ENCODE measurements at places on chromosomes 2 and 18.
A peak's percentile ranks its signal among the peaks of the same experiment; 100 is the strongest.

DNA sequence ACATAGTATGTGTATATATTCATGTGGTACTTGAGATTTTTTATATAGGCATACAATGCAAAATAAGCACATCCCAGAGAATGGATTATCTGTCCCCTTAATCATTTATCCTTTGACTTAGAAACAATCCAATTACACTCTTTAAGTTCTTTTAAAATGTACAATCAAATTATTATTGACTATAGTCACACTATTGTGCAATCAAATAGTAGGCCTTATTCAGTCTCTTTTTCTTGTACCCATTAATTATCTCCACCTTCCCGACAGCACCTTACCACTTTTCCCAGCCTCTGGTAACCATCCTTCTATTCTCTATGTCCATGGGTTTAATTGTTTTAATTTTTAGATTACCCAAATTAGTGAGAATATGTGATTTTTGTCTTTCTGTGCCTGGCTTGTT, 914.1 kb downstream of the CCDC85A start:
- DNase-seq = no peak

DNA sequence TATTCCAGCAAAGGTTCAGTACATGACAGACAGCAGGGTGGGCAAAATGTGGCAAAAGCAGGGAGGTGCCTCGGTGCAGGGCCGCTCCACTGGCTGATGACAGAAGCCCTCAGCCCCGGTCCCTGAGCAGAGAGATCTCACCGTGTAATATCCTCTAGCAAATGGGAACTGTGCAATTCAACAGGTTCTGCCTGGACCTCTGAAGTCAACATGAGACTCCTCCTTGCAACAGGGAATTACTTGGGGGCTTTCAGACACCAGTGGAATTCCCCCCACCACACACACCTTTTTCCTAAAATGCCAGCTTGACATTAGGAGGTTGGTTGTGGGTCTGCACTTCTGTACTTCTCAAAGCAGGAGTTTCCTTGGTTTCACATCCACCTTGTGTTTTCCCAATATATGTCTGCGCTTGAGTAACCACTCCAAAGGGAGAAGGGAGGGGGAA, 50.8 kb downstream of the SPRED2 start:
- DNase-seq = no peak

DNA sequence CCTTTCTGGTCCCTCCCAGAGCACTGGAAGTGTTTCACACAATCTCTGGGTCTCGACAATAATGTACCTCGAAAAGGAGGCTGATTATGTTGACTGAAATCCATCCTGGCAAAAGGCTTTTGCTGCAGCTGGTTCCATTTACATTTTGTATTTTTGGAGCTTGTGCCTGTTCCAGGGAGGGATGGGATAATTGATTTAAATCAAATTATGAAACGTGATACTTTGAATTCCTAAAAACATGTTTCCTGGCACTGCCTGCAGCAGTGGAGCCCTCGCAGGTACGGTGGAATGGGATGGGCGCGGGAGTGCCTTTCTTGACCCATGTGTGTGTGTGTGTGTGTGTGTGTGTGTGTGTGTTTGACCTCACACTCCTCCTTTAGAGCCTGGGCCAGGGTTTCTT, 455.5 kb upstream of the MEIS1 start:
- DNase-seq = no peak

GRCh38 chr18:62282188-62282629, 42.9 kb upstream of the TNFRSF11A start:
- no peak for DNase-seq

DNA sequence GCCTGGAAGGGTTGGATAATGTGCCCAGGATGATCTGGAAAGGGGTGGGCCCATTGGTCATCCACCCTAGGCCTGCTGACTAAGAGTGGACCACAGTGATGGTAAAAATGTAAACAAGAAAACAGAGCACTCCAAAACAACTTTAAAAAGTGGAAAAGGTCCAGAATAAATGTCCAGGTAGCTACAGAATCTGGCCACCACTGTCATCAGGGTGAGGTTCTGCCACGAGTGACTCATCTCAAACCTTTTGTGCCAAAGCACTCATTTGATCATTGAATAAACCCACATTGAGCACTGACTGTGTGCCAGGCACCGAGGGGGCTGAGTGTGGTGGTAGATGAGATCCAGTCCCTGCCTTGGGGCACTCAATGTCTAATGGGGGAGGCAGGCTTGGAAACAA, 64.9 kb downstream of the EMX1 start:
- no peak for DNase-seq

GRCh38 chr2:229133155-229133772, 137.8 kb downstream of the PID1 start:
- peak; percentile 13 for DNase-seq

DNA sequence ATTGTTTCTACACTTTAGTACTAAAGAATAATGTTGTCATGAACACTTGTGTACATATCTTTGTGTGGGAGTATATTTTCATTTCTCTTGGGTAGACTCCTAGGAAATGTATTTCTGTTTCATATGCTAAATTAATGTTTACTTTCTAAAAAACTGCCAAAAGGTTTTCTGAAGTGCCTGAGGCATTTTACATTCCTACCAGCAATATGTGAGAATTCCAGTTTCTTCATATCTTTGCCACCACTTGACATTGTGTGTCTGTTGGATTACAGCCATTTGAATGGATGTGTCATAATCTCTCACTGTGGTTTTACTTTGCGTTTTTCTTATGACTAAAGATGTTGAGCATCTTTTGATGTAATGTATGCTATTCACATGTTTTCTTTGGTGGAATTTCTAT, 428.2 kb upstream of the KCNH7 start:
- no peak for DNase-seq

- DNase-seq = no peak
These were observed 169.6 kb downstream of the KCNS3 start for GRCh38 chr2:18047896-18048657.

DNA sequence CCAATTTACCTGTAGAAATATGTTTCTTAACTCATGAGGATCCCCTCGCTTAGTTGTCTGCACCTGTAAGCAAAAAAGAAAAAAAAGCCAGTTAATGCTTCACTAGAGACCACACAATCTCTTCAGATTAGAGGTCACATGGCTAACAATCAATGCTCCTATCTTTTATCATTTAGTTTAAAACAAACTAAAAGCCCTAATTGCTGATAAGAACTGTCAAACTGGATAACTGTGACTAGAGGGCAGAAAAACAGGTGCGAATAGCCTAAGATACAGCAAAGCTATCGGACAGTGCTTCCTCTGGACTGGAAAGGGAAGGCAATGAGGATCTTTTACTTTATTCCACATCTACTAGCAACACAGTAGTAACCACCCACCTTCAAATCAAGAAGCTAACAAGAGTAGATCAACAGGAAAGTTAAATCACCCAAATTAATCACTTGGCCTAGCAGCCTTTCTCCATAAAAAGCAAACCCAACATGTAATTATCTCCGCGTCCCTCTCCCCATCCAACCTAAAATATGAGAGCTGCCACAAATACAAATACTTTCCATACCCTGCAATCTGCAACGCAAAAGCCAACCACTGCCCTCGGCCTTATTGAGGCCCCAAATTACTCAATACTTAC, 734 bp downstream of the SLC25A12 start:
- no peak for DNase-seq

DNA sequence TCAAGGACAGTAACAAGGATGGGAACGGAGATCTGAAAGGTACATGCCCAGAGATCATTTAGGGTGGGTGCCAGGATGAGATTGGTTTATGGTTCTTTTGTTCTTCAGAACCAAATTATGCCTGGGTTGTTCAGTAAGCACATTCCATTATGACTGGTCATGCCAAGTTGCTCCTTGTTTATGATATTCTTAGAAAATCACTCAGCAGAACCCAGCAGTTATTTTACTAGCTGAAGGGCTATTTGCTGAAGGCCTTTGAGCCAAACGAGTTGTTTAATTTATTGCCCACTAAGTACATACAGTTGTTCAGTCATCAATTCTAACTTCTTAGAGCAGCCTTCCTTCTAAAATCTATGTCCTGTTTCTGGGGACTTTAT, 635 bp downstream of the SLC3A1 start:
- no peak for DNase-seq

DNA sequence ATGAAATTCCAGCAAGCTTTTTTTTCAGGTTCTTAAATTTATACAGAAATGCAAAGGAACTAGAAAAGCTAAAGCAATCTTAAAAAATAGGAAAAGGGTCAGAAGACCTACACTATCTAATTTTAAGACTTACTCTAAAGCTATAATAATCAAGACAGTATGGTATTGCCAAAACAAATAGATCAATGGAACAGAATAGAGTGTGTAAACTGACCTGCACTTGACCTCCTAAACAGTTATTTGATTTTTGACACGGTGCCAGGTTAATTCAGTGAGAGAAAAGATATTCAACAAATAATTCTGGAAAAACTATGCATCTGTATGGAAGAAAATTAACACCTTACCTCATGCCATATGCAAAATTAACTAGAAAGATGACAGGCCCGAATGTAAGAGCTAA, 73.6 kb downstream of the OLA1 start:
- no peak for DNase-seq

GRCh38 chr2:196427986-196428634, 211.4 kb upstream of the CCDC150 start:
- DNase-seq = no peak

- no peak for DNase-seq
These were observed 113.4 kb downstream of the MC4R start for GRCh38 chr18:60259052-60259681.

DNA sequence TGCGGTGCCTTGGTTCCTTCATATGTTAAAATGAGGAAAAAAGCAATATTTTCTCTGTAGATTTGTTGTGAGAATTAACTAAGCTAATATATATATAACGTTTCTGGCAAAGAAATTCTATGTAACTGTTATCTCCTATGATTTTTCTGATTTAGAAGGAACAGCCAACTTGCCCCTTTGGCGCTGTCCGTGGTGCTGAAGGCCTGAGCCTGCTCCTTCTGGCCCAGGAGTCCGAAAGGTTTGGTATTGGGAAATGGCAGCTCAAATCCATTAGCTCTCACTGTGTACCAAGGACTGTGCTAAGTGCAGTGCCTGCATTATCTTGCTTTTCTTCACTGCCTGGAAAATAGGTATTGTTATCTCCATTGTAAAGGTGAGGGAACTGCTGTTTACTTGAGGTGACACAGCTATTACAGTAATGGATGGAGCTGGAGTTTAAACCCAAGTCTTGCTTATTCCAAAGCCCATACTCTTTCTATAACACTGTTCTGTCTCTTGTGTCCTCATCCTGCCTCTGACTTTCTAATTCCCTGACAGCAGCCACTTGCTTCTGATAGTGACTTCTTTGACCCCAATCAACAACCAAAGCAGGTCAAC, 52.2 kb downstream of the C1QL2 start:
- DNase-seq = no peak

GRCh38 chr2:152718909-152719645, 657 bp downstream of the ARL6IP6 start:
- DNase-seq = peak; percentile 36

- no peak for DNase-seq
These were observed 416.4 kb upstream of the UBE2E3 start for GRCh38 chr2:180564051-180564450.

DNA sequence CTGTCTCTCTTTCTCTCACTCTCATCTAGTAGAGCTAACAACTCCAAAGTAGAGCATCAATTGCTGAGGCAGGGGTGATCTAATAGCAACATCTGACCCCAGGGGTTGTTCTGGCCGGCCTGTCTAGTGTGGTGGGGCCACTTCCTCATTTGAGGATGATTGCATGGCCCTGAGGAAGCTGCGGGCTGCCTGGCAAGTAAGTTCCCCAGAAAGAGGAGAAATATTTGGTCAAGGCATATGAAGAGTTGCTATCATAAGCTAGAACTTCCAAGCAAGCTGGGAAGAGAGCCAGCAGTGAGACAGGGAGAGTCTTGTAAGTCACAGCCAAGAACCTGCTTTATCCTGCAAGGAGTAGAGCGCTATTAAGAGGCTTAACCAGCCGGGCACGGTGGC, 50.8 kb upstream of the TMEM87B start:
- no peak for DNase-seq

- DNase-seq = no peak
These were observed 1.8 kb upstream of the NPAS2 start for GRCh38 chr2:100818003-100818605.

DNA sequence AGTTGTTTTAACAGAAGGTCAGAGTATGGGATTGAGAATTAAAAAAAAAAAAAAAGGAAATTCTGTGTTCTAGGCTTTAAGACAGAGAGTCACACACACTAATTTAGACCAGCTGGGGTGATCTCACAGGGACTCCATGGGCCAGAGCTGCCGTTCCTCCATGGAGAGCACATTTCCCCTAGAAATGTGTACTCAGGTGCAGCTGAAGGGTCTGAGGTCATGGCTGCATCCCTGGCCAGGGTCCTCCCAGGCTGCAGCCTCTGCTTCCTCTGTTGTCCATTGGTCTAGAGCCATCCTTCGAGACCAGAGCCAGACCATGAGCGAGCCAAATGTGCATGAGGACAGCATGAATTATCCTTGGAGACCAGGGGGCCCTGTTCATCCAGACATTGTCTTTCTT, 190.1 kb upstream of the TNP1 start:
- no peak for DNase-seq

GRCh38 chr2:7722212-7722910, 805.1 kb downstream of the RNF144A start:
- no peak for DNase-seq

DNA sequence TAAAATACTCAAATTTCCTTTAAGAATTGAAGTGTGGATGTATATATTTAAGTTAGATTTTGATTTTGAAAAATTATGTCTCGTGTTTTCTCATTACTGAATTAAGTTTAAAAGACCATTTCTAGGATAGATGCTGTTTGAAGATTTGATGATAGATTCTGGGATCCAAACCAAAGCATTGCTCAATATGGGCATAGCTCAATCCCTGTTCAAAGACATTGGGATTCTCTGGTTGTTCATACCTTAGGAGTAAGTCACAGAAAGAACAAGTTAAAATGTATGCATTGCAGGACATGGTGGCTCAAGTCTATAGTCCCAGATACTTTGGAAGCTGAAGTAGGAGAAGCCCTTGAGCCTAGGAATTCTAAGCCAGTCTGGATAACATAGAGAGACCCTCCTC, 622.3 kb downstream of the ADCYAP1 start:
- no peak for DNase-seq

DNA sequence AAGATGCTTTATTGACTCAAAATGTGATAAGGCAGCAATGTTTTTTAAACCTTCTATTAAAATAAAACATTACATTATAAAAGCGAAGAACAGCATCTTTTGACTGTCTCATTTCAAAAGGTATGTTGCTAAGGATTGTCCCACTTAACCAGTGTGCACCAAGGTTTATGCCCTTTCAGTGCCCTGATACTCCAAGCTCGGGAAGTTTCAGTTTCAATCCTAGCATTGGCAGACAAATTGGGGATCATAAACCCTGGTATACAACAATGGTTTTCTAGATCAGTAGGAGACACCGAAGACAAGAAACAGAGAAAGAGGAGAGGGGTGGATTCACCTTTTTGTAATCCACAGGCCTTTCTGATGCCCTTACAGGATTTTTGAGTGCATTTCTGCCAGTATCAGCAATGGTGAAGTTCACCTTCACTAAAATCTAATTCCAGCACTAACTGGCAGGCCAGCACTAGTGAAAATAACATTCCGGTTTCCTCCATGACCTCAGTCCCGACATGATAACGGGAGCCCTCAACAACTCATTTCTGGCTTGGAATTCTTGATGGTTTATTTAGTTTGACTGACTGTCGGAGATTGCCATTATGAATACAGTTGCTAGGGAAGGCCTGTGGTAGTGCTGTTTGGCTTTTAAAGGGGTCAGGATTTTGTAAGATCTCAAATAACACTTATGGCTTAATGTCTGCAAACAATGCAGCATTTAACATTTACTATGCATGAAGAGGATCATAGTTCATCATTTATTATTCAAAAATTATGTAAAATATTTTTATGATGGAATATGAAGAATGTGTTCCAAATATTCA, 33.3 kb upstream of the FIGN start:
- DNase-seq = no peak

GRCh38 chr2:238866656-238867277, 18.9 kb downstream of the TWIST2 start:
- no peak for DNase-seq
